Activated naive CD4-positive, alpha-beta T cell treated with anti-CD3 and anti-CD28 coated beads, Interleukin-2, amount 50 U/mL, for 72 hours (primary cell): ENCODE measurements at places on chromosomes 5 and 9.

DNA sequence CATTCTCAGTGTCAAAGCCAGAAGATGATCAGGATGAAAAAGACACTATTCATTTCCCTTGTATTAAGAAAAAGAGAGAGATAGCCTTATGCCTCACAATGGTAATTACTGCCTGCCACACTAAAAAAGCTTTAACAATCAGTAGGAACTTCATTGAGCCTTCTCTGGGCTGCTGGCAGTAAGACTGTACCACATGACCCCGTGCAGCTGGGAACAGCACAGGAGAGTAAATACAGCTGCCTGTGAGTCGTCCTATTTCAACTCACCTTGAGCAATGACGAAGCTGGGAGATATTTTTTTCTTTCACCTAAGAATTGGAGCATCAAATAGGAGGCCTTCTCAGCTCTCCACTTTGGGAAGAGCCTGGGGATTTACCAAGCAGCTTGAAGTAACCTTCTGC lies 316.3 kb downstream of the GABRB2 start:
- DNase-seq, result no peak

DNA sequence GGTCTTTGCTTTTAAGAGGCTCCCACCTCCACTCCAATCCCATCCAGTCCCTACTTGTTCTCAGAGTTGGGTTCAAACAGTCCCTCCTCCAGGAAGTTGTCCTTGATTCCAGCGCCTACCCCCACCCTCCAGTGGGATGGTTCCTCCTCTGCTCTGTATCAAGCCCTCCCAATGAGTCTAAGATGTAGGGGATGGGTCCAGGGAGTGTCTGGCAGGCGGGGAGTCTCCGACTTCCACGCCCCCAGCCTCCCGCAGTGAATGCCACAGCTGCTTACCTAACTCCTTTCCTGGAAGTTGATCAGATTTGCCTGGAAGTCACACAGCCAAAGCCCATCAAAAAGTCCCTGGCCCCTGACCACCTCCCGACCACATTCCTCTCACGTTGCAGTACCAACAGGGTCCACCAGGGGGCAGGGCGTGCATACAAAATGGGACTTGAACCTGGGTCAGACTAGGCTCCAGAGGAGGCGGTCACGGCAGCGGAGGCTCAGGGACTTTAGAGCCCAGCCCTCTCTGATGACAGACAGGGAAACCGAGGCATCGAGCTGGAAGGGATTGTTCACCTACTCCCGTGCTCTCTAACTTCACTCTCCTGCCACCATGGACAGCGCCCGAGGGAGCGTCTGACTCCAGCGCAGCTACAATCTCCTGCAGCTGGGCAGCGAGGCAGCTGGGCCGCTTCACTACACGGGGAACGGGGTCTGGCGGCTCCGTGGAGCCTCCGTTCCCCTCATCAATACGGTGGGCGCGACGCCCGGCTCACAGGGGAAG lies 25.0 kb upstream of the TDRD7 start:
- peak; percentile 78 for DNase-seq

- DNase-seq, result no peak
Measured at GRCh38 chr9:26462213-26462612, 430.4 kb downstream of the CAAP1 start.

DNA sequence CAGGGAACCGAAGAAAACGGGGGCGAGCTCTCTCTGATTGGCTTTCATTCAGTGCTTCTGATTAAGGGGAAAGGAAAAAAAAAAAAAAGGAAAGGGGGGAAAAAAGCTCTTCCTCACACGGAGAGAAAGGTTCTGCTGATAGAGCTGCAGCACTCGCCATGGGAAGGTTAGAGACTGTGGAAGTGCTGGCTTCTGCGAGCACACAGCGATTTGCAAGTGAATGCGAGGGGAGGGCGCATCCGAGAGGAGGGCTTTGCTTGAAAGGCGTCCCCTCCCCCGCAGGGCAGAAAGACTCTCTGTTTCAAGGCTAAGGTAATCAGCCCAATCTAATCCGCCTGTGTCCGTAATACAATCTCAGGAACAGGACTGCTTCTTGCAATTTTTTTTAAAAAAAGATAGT lies at the start of gene CDH10:
CDH10 (minus strand) TSS at position 218 of the 400 bp plus-strand sequence. CDS start 51,488 bp downstream, outside the sequence.
- DNase-seq, result no peak

- peak; percentile 46 for DNase-seq
Measured at GRCh38 chr9:126301985-126302603, 24.5 kb upstream of the MVB12B start.

DNA sequence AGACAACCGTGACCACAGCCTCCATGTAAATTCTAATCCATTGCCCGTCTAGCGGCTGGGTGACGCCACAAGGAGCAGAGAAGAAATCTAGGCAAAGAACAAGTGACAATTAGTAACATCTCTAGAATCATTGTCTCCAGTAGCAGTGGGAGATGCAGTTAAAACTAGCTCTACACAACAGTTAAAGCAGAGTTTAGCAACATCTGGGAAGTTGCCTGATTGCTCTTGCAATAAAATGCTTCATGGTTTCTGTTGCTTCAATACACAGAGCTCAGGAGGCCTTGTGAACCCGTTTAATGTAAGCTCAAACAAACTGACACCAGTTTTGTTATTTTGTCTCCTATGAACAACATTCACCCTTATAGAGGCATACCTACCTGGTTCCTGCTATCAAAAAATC lies 369.8 kb upstream of the PDE4D start:
- DNase-seq, result no peak

GRCh38 chr5:30960036-30960435 lies 233.4 kb upstream of the CDH6 start:
- no peak for DNase-seq

GRCh38 chr5:125190232-125191087 lies 444.0 kb upstream of the ZNF608 start:
- no peak for DNase-seq

GRCh38 chr9:86353655-86354010 lies 577 bp downstream of the TUT7 start:
- DNase-seq, result peak; percentile 27

DNA sequence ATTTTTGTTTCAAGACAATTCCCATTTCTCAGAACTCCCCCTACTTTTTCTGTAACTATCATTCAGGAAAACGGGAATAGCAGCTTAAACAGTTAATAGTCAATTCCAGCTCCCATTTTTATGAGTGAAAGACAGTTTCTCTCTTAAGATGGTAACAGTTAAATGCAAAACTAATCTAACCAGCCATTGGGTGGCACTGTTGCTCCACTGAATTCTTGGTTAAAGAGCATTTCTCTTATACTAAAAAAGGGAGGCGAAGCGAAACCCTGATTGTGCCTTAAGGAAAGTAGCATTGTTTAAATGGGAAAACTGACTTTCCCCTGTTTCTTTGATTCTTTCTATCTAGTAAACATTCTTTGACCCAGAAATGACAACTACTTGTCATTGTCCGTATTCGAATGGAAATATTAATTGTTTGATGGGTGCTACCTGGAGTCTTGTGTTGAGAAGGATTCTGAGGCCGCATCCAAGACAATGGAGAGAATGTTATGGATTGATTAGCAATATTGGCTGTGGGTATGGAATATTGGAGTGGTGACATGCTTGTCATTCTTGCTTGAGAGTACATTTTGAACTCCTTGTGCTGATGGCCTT lies 507.8 kb downstream of the MAT2B start:
- DNase-seq, result peak; percentile 38

- DNase-seq, result no peak
Measured at GRCh38 chr5:56763182-56763581, 52.2 kb upstream of the MAP3K1 start.

- no peak for DNase-seq
Measured at GRCh38 chr5:123094237-123094918, 5.3 kb downstream of the PRDM6 start.
